ENCODE measurements at places on chromosomes 3 and 15.

- ATAC-seq, result no peak
Measured at GRCh38 chr3:194166682-194167479, 30.9 kb downstream of the HES1 start.

DNA sequence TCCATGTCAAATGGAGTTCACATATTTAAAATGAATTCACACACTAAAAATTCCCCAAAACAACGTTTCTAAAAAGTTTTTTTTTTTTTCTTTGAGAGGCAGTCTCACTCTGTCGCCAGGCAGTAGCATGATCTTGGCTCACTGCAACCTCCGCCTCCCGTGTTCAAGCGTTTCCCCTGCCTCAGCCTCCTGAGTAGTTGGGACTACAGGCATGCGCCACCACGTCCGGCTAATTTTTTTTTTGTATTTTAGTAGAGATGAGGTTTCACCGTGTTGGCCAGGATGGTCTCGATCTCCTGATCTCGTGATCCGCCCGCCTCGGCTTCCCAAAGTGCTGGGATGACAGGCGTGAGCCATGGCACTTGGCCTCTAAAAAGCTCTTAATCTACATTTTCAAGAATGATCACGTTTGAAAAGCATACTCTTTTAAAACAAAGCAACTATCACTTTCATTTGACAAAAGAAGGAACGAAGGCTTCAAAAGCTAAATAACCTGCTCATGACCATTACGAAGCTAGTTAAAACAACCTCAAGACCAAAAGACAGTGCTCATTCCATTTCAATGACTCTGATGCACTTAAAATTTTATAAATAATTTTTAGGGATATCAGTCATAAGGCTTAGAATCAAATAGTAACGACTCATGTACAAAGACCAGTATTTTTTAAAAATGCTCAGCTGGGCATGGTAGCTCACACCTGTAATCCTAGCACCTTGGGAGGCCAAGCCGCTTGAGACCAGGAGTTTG is 5.5 kb downstream of the UBE3A start:
- ATAC-seq, result no peak

GRCh38 chr3:34207806-34208205 is 409.4 kb downstream of the PDCD6IP start:
- ATAC-seq, result no peak

- peak; percentile 66 for ATAC-seq
Measured at GRCh38 chr3:16888785-16889607, 4.2 kb downstream of the PLCL2 start.

GRCh38 chr3:131620977-131621376 is 118.2 kb upstream of the MRPL3 start:
- no peak for ATAC-seq

DNA sequence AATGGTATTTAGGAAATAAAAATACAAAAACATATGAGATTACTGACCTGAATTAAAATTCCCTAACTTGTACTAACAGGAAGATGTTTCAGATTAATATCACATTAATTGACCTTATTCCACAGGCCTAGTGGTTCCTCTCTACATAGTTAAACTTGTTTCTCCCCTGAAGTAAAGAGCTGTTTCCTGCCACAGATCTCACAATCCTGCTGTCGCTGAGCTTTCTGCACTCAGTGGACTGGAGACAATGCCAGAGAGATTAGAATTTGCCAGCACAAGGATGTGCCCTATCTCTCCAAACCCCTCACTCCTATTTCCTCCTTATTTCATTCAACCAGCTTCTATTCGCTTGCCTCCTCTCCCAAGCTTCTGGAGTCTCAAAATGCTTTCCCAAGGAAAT is 130.6 kb downstream of the CTNNB1 start:
- ATAC-seq, result no peak
